Activated CD4-positive, CD25-positive, alpha-beta regulatory T cell (primary cell): ENCODE measurements at places on chromosomes 5 and 9.

DNA sequence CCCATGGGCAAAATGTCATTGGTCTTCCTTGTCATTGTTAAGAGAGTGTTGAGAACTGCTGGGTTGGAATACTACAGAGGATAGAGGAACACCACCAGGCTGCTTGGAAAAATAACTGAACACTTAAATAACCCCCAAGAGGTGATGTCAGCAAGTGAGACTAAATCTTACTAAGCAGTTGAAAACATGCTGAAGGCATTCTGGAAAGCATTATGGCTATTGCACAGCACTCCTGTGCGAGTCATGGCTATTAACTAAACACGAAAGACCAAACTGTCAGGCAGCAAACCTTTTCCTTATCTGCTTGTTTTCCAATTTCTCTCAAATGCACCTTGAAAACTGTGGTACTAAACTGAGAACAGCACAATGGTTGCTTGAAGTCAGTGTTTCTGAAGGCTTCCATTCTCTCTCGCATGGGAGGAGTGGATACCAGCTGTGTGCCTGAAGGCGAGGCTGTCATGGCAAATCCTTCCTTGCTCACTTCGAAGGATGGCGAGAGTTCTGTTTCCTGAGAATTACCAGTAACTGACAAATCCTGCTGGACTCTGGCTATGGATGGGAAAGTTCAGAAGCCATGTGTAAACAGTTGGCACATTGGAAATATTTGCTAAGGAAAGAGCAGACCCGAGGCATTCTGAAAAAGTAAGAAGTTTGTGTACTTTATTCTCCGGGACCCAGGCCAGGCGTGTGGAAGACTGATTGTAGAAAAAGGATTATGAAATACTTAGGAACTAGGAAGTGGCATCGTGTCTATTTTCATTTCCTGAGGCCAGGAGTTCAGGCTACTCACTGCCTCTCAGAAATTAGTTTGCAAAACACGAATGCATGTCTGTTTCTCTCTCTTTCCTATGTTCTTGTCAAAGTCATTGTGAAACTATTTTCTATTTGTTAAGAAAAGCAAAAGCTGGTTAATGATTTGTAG is 182.1 kb downstream of the DMRT2 start:
- no peak for DNase-seq

DNA sequence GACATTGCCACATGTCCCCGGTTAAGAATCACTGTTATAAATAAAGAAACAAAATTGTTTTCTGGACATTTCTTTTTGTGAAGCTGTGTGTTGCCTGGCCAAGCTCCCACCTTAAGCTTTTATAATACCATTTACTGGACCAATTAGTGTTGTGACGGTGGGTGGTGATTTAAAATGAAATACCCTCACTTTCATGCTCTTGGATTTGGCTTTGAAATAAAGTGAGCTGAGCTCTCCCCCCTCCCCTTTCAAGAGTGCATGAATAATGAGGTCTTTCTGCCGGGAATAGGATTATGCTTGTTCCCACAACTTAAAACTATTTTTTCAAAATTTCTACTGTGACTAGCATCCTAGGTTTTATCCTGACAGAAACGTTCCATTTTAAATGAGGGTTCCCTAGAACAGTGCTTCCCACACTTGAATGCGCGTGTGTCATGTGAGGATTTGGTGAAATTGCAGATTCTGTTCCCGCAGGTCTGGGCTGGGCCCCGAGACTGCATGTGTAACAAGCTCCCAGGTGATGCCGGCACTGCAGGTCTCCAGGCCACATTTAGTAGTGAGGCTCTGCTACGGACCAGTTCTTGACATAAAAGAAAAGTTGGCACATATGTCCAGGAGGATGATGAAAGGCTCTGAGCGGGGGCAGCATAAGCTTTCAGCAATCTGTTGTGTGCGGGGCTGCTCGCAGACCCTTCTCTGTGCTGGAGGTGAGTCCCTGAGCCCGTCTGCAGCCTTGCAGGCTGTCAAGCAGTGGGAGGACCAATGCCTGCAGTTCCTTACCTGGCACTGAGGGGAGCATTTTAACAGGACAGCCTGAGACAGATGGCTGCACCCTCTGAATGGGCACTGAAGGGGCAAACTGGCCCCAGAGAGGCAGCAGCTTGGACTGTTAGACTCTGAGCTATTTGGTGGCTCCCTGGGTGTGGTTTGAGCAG is 24.4 kb downstream of the IQGAP2 start:
- DNase-seq, result no peak

DNA sequence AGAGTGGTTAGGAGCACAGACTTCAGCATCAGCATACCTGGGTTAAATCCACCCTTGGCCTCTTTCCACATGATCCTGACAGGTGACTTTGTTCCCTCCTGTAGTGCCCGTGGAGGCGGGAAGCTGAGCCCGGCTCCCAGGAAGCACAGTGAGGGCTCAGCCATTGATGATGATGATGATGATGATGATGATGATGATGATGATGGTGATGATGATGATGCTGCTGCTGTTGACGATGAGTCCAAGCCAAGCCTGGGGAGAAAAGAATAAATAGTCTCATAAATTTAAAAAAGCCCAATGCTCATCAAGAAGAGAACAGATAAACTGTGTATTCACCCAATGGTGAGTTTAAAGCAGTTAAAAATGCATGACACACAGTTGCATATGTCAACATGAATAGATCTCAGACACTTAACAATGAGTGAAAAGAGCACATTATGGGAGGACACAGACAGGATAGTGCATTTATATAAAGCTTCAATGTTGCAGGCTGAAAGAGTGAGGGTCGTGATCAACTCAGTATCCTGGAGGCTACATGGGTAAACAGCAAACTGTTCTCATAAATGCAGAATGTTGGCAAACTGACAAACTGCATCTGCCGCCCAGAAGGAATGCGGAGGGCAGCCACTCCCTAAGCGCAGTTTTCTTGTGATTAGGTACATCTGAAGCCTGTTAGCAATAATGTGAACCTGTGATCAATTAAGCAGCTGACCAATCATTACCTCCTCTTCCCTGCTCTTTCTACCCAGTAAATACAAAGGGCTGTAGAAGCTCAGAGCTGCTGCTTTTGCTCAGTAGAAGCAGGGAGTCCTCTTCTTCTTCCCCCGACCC is 11.7 kb upstream of the CFAP157 start:
- DNase-seq, result no peak

DNA sequence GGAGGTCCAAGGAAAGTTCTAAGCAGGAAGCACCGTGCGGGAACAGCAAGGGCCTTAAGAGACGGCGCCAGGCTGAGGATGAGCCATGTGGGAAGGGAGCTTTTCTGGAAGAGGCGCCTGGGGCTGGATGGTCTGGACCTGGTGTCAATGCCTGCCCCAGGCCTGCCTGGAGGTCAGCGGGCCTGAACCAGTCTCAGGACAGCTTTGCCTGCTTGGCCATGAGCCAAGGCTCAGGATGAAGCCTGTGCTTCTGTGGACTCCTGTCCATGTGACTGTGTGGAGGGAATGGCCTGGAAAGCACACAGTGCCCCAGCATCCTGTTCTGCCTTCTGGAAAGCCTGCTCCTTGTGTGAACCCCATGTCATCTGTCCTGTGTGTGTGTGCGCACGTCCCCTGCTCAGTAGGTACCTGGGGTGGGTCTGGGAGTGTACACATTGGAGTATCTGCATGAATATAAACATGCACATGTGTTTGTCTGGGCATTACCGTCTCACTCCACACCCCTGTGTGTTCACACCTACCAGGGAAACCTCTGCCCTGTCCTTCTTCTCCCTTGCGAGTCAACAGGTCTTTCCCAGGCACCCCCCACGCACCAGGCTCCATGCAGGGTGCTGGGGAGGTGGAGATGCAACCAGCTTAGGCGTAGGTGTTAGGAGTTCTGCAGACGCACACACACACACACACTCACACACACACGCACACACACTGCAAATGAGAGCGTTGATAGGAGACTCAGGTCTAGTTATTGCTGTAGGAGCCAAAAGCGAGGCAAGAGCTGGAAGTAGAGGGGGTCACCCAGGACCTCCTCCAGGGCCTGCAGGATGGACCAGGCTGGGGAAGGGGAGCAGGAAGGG is 24.8 kb downstream of the DAB2IP start:
- no peak for DNase-seq

DNA sequence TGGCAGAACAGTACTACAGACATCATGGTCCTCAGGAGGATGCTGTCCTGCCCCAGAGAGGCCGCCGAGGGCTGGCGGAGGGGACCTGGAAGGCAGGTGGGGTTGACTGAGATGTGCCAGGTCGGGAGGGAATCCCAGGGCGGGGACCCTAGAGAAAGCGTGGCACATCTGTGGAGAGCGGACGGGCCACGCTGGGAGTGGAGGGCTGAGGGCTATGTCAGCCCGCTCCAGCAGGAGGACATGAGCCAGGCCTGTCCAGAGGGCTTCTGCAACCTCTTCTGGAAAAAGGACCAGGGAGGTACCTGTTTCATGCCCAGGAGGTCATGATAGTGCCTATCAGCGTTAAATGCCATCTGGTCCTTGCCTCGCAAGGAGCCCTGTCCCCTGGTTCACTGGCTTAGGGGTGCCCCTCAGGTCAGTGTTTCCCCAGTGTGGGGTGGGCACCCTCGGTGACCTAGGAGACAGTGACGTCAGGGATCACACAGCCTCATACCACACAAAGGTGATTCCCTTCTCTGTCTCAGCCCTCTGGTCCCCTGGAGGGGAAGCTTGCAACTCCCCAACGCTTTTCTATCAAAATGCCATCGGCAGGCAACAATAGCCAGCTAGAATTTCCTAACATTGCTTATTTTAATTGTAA is 103.6 kb upstream of the IER5L start:
- DNase-seq, result no peak

DNA sequence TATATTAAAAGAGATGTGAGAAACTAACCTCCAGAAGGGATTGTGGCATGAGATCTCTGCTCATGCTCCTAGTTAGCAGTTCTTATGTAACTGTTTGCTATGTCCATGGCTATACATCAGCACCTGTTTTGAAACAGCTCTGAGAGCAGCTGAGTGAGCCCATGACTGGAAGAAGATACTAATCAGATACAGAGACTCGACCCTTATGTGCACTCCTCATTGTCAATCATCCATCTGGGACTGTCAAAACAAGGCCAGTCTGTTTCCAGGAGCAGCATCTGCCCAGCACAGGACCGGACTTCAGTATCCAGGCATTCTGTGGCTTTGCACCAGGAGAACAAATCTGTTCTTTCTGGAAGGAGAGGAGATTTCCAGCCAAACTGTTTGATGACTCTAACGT is 77.7 kb downstream of the EFNA5 start:
- no peak for DNase-seq
